ENCODE measurements at places on chromosomes 11 and 22.

GRCh38 chr11:17389957-17390649 lies 1.6 kb upstream of the KCNJ11 start:
- DNase-seq: no peak

- no peak for DNase-seq
Measured at GRCh38 chr22:20237480-20238440, 30.4 kb downstream of the RTN4R start.

- DNase-seq: peak; percentile 89
Measured at GRCh38 chr11:64240435-64241240, at the start of gene FKBP2. TSS of gene FKBP2 (plus strand) at chr11:64241095. CDS start at chr11:64242388, 1,293 bp downstream.

GRCh38 chr11:9720290-9720630 lies 56.4 kb downstream of the SWAP70 start:
- no peak for DNase-seq

GRCh38 chr11:33013755-33014154 lies 1.9 kb upstream of the DEPDC7 start:
- DNase-seq: no peak

GRCh38 chr11:126748100-126748791 lies 252.3 kb downstream of the KIRREL3 start:
- DNase-seq: no peak

DNA sequence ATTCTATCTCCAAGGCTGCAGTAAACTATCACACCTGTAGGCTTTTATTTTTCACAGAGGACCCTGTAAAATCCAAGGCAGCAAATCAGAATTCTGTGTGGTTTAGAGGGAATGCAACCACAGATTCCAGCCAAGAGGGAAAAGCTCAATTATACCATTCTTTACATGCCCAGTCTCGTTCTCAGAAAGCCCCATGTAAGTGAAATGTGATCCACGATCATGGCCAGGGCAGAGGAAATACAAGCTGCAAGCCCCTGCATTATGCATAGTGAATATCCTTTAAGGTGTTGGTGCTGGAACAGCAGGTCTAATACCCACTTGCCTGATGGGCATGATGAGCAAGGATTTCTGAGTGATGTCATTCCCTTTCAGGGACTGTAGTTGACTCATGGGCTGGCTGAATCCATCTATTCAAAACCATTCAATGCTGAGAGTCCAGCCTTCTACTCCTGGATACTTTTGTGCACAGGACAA lies 198.7 kb upstream of the MTMR2 start:
- DNase-seq: no peak

DNA sequence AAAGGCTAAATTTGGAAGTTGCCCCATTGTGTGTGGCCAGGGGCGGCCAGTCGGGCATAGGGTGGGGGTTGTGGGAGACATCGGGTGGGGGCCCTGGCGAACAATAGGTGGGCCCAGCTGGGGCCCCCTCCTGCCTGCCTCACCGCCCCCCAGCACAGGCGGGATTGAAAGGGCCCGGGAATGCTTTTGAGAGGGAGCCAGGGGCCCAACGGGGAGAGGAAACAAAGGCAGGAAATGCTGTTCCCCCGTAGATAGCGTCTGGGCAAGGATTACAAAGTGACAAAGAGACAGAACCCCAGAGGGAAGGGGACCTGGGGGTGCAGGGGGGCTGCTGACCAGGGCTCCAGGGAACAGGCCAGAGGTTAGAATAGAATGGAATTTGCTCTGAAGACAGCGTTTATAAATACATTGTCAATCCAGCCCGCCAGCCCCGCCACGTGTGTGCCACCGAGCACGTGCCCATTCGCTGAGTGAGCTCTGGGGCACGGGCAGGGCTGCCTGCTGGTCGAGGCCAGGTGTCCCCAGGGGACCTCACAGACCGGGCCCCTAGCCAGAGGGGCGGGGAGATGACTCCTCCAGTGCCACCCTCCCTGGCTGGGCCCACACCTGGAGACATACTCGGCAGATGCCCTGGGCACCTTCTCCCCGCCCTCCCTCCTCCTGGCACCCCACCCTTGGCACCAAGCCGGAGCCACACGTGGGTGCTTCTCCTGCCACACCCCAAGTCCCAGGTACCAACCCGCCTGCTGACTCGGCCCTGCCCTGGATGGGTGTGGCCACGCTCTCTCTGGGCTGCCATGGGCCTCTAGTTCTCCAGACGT lies 9.7 kb downstream of the PDGFB start:
- no peak for DNase-seq

DNA sequence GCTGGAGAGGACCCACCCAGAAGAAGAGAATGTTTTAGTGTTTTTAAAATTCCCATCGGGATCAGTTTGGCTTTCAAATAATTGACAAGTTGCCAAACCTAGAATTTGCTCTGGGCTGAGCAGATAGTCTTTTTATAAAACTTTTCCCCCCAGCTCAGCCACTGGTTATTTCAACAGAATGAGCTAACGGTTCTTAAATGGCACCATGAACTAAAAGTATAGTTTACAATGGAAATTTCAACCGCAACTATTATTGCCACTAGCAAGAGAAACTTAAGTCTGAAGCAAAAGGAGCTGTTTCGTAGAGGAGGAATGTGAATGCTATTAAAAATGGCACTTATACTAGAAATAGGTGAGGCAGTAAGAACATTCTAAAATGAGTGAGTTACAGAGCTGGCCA lies 3.4 kb downstream of the DKK3 start:
- DNase-seq: no peak

- no peak for DNase-seq
Measured at GRCh38 chr11:3149852-3150188, 15.3 kb downstream of the OSBPL5 start.

GRCh38 chr11:33952805-33953204 lies 60.9 kb upstream of the LMO2 start:
- no peak for DNase-seq

- DNase-seq: peak; percentile 79
Measured at GRCh38 chr11:14336507-14337503, 22.2 kb downstream of the RRAS2 start.

DNA sequence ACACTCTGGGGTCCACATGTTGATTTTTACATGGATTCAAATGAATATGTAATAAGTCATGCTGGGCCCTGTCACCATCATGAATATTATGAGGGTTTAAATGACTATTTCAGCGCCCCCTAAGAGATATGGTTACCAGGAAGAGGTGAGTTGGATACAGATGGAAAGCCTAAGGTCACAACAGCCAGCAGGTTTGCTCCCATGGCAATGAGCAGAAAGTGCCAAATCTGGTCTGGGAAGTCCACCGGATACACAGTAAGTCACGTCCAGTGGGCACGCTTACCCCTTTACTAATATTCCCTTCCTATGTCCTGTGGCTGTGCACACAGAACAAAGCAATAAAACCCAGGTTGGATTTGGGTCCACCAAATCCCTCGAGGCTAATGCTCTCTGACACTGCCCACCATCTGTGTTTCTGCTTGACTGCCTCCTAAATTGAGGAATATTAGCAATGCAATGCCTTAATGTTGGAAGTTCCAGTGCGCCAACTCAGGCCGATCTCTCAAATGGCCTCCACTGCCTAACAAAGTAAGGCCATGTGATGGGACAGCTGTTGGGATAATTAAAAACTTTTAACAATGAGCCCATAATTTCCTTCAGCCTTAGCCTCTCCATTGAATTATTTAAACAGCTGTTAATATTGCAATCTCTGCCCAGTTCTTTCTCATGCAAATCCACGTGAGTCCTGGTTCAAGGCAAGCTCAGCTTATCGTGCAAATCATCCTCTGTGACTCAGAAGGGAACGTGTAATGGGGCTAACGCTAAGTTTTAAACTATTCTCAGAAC lies 97.6 kb downstream of the SLC1A2 start:
- DNase-seq: no peak

GRCh38 chr11:59756558-59756840 lies 1.3 kb downstream of the STX3 start:
- no peak for DNase-seq

DNA sequence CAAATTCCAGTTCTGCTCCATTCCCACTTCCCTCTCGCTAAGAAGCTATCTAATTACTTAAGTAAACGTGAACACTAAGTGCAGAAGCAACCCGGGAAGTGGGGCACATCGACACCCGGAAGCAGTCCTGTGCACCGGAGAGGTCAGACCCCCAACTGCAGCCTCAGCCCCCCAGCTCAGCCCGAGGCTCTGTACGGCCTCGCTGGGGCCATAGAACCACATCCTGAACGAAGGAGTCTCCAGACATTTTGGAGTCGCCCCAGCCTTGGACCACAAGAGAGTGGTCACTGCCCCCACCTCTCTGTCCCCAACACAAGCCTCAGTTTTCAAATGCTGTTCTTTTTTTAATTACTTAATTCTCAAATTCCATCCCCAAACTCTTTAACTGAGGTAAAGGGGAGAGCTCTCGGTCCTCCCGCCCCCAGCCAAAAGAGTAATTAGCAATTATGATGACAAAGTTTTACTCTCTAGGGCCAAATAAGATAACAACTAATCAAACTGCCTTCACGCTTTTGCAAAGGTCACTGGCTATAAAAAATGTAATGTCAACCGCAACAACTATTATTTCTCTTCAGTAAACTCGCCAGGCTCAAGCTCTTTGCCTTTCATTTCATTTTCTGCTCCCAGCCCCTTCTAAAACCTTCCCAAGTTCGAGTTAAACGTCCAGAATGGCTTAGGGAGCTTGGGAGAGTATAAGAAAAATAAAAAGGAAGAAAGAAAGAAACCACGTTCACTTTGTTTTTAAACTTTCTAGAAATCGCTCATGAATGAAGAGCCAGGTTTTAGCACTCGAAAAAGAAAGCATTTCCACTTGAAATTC lies 2.2 kb downstream of the PAX6 start:
- DNase-seq: no peak

All from HS-27A (cell line).